NCI-H2171 (cell line): ENCODE measurements at places on chromosomes 5 and 9.

DNA sequence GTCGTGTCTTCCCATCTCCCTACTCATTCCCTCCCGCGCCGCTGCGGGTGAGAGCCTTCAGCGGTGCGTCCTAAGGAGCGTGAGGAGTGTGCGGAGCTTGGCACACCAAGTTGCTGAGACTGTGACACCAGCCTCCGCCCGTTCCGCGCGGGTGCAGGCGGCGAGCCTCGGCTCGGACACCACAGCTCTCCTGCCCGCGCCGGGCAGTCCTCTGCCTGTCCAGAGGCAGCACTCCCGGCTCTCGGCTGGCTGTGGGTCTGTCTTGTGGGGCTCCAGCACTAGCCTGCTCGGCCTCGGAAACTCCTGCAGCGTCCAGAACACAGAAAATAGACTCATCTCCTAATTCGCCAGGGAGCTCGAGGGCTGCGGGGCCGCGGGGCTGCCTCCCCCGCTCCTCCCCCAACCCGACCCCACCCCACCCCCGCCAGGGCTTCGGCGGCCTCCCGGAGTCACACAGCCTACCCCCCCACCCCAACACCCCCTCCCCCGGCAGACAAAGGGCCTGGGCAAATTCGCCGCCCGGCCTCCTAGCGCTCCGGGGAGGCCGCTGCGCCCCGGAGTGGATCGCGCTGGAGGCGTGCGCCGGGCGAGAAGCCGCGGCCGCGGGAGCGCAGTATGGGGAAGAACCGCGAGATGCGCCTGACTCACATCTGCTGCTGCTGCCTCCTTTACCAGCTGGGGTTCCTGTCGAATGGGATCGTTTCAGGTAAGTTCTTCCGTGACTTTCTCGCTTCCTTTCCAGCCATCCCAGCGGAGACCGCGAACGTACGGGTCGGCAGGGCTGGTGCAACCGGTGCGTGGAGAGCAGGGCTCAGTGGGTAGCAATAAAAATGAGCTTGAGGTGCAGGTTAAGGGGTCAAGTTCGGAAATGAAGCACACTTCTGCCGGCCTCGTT, at the start of gene ADAMTS19:
TSS of gene ADAMTS19 (plus strand) at position 522 of the 895 bp plus-strand sequence. CDS start at position 616, 94 bp downstream.
- DNase-seq = no peak

DNA sequence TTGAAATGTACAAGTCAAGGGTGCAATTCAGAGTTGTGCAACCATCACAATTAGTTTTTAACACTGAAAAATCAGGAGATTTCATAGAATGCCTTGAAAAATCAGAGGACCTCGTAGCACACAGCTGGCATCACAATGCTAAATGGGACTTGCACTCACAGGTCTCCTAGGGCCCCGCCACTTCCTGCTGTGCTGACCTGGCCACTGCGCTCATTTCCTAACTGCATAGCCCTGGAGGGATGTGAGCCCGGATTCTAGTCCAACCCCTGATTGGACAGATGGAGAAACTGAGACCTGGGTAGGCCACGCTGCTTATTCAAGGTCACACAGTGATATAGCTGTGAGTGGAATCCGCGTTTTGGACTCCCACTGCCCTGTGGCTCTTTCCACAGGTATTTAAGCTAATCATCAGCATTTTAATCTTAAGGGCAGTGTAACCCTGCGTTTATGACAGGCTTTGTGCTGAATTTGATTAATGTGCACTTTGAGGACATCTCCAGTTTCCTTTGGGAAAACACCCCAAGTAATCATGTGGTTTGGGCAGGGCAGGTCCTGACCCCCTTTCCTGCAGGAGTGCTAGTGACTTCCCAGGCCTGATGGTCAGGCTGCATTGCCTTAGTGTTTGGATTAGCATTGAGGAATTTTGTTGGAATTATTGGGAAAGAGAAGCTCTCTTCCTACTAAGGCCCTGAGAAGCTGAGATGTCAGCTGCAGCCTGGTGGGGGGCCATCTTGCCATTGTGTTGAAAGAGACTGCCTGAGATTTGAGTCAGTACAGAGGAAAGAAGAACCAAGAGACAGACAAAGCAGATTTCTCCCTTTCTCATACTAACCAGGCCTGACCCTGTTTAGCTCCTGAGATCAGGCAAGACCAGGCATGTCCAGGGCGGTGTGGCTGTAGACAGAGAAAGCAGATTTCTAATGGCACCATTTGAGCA, 36.2 kb downstream of the STC2 start:
- no peak for DNase-seq

DNA sequence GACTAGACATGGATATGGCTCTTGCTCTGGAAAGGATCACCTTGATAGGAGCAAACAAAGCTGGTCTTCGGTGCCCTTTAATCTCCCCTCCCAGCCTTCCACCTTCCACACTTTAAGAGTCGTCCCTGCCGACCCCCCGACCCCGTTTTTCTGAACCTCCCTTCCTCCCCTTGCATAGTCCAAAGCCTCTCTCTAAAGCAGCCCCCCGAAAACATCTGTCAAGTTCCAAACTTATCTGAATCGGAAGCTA, 423 bp upstream of the NUP214 start:
- no peak for DNase-seq

DNA sequence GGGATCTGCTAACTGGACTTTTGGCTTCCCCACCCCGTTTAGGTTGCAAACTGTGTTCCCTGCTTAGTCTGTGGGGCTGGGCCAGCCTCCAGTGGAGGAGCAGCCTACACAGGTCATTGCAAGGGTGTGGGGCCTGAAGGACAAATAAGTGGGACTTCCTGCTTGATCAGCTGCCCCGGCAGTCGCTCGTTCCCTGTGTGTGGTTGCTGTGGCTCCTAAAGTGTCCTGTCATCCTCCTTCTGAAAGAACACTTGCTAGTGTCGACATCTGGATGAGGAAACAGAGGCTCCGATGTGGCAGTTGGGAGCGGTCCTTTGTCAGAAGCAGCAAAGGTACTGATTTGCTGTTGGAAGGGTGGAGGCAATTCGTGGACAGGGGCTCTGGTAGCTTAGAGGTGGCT, 88.9 kb upstream of the TBCA start:
- no peak for DNase-seq

DNA sequence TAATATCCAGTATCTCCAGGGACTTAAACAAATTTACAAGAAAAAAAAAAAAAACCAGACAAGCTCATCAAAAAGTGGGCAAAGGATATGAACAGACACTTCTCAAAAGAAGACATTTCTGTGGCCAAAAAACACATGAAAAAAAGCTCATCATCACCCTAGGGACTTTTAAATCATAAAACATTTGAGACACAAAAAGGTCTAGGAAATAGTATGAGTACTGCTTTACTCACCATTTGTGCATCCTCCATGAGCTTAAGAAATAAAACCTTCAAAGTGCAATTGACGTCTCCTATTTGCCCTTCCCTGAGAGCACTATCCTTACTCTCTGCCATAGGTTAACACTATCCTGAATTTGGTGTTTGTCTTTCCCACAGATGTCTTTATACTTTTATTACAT, 193.7 kb upstream of the NREP start:
- DNase-seq = no peak

DNA sequence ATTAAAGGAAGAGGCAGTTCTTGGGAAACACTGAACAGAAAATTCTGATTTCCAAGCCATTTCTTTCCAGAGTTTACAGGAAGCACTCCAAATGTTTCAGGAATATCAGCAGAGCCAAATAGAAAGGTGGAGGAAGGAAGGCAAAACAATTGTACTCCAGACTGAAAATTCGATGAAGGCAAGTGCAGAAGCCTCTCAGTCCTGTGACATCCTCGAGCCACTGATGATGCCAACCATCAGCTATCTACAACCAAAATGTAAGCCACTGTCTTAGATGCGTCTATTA, 2.2 kb downstream of the LMAN2 start:
- no peak for DNase-seq

DNA sequence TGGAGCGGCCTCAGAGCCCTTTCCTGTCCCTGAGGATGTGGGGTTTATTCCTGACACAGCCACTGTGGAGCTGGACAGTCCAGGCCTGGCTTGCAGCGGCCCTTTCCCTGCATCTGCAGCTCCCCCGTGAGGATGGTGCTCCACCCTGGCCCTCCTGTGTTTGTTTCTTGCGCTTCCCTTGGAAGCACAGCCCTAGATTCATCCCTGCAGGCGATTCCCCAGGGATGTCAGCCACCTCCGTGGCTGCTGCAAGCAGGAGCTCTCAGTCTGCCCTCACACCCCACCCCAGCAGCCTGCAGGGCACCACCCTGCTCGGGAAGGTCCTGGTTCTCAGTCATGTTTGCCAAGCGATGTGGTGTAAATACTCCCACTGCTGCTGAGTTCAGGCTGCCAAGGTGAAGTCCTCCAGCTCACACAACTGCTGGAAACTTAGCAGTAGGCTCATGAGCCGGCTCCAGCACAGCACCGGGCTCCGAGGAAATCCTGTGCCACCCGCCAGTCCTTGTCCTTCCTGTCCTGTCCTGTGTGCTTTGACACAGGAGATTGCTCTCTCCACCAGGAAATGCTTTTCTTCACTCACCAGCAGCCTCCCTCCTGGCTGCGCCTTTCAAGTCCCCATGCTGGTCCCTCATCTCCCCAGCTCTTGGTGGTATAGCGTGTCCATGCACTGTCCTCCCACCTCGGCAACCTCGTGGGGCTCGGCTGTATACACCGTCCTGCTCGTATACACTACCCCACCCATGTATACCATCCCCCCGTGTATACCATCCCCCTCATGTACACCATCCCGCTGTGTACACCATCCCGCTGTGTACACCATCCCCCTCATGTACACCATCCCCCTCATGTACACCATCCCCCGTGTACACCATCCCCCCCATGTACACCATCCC, 16.2 kb downstream of the ROPN1L start:
- DNase-seq = peak; percentile 69

GRCh38 chr5:42715785-42716184, 40.8 kb upstream of the CCDC152 start:
- no peak for DNase-seq

- DNase-seq = no peak
Measured at GRCh38 chr5:78821536-78822021, 163.5 kb downstream of the ARSB start.

GRCh38 chr5:41279040-41279439, 65.7 kb upstream of the C6 start:
- no peak for DNase-seq

- no peak for DNase-seq
Measured at GRCh38 chr9:129100383-129101169, 10.0 kb downstream of the CRAT start.

GRCh38 chr5:78561261-78561660, 87.3 kb downstream of the LHFPL2 start:
- DNase-seq = no peak

GRCh38 chr9:34793428-34793827, 83.5 kb upstream of the CCL21 start:
- no peak for DNase-seq

DNA sequence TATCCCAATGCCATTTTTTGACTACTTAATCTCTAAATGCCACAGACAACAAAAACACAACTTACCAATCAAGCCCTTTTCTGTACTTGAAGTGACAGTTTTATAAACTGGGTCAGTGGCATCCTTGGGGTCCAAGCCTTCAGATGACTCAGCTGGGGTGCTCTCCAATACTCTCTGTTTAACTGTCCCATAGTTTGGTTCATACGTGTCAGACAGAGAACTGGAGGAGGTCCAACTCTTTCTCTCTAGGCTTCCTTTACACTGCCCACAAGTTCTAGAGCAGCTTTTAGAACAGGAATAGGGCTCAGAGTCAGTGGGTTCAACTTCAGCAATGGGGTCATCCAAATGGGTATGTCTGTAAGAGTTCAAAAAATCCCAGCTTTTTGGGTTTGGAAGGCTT, 166.9 kb downstream of the CDC42SE2 start:
- no peak for DNase-seq

- DNase-seq = no peak
Measured at GRCh38 chr5:179619776-179620175, 3.7 kb downstream of the HNRNPH1 start.

GRCh38 chr9:132181796-132182313, 20.0 kb downstream of the NTNG2 start:
- no peak for DNase-seq

DNA sequence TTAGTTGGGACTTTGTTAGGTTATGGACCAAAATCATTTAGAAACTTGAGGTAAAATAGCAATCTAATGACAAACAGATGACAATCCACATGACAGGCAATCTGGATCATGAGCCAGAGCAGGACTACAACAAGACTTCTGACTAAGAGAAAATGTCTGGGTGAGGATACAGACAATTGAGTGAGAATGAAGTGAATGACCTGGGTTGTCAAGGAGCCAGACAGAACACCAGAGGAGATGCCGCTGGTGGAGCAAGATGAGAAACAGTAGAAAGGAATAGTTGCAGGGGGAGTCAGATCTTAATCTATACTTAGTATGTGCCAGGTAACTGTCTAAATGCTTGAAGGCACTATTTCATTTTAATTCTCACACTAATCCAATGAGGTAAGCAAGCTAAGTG, 277.8 kb downstream of the PRELID2 start:
- DNase-seq = no peak

GRCh38 chr9:117214416-117214815, 200.4 kb downstream of the ASTN2 start:
- no peak for DNase-seq

DNA sequence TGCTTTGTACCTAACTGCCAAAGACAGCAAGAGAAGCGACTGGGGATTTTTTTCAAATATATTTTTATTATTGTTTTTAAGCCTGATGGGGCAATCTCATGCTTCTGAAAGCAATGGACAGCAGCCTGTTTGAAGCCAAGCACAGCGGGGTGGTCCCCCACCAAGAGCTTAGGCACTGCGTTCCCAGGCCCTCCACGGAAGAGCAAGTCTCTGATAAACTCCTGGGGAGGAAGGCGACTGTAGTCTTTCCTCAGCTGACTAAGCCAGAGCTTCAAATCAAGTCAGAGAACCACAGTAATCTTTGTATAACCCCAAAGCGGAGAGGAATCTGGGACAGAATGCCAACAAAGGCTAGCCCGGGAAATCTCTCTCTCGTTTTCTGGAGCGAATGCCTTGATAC, 54.4 kb downstream of the ARSB start:
- DNase-seq = no peak

DNA sequence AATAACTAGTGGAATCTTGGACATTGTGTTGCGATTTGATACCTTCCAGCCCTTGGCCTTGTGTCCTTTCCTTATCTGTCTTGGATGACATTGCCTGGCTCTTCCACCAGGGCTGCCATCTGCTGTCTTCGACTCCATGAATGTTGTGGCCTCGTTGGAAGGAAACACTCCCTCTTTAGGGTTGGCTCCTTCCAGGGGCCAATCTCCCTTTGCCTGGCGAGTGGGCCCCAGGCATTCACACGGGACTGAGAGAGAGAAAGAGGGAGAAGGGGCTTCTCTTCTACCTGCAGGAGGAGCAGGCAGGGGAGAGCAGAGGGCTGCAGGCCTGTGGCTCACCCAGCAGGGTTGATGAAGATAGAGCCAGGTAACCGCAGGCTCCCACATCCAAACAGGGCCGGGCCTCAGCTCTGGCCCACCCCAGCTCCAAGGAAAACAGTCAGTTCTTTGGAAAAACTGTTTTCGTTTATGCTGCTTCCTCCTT, 31.3 kb downstream of the FGF1 start:
- DNase-seq = no peak

GRCh38 chr9:33686942-33687341, 108.4 kb upstream of the PRSS3 start:
- peak; percentile 72 for DNase-seq

- no peak for DNase-seq
Measured at GRCh38 chr5:175098301-175098700, 345.7 kb downstream of the DRD1 start.
